ENCODE measurements at places on chromosomes 6 and 20.
A peak's percentile ranks its signal among the peaks of the same experiment; 100 is the strongest.

- DNase-seq = no peak
These were observed 7.8 kb upstream of the E2F1 start for GRCh38 chr20:33693741-33694638.

DNA sequence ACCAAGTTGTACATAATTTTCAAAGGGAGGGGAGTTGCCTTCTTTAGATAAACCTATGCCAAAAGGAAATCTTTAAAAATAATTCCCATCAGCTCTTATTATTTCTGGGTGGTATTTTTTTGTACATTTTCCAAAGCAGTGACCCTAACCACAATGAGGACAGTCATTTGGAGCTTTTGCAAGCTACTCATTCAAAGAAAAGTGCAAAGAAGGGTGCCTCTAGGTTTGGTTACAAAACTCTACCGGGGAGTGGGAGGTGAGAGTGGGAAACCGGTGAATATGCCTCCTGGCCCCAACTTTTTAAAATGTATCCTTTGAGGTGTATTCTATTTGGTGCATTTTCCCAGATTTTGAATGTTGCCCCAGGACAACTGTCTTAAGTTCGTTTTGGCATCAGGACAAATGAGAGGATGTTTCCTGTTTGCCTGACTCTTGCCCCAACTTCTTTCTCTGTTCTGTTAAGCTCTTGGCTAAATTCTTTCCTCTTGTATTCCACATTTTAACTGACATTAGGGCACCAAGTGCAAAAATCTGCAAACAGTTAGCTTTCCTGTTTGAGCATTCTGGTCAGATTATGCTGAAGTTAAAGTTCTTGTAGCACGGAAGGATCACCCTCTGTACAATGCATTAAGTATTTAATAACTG lies 78.9 kb downstream of the SLX4IP start:
- DNase-seq = no peak

GRCh38 chr20:14622796-14623195 lies 285.4 kb upstream of the FLRT3 start:
- DNase-seq = no peak

GRCh38 chr6:134482593-134483270 lies 164.8 kb upstream of the SGK1 start:
- no peak for DNase-seq

- DNase-seq = no peak
These were observed 11.8 kb upstream of the FILIP1 start for GRCh38 chr6:75505424-75505823.

DNA sequence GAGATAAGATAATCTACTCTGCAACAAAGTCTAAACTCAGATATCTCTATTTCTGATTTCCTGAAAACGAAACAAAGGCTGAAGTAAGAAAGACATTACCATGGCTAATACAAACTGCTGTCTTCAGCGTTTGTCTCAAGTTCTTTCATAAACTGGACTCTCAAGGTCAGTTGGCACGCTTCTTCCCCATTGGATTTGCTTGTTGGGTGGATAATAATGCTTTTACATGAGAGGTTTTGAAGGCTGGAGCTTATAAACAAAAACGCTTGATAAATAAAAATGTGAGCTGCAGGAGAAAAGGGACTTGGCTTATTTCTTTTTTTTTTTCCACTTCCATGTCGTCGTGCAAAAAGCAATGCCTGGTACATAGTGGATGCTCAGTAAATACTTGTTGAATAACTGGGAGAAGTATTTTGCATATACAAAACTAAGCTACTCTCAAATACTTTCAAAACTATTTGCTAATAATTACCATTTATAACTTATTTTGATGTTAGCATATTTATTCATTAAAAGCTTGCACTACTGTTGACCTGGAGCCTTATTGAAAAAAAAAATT lies 65.7 kb upstream of the EEF1A1 start:
- no peak for DNase-seq

- no peak for DNase-seq
These were observed 33.1 kb upstream of the MPC1 start for GRCh38 chr6:166415833-166416347.

DNA sequence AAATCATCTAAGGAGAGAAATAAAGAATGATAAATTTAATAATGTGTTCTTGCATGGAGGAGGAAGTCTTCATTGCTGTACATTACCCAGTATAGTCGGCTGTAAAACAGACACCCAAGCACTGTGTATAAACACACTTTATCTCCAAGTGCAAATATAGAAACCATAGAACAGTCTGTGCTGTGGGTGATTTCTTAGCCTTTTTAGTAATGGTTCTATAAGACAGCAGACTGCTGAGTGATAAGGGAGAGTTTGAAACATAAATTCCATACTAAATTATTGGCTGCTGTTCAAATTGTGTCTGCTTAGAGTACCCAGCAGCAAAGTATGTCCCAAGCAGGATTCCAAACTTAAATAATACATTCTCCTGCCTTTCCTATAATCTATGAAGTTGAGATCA lies 4.6 kb downstream of the FILIP1 start:
- no peak for DNase-seq

DNA sequence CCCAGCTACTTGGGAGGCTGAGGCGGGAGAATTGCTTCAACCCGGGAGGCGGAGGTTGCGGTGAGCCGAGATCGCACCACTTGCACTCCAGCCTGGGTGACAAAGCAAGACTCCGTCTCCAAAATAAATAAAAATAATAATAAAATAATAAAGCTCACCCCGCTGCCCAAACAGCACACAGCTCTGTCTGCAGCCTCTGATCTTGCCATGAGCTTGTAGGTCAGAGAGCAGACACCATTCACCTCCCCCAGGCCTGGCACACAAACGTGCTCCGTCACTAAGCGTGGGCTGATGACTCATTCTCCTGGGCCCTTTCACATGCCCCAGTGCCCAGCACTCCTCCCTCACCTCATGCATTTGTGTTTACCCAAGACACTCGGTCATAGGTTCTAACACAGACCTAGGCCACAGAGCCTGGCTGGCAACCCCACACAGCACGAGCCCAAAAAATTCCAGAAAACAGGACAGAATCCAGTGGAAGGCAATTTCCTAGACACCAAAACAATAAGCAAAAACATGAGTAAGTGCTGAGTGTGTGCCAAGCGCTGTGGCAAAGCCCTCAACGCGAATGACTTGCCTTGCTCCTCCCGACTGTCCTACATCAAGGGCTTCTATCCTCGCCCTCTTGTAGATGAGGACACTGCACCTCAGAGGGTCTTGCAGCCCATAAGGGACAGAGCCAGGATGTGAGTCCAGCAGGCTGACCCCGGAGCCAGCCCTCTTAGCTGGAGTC lies 18.0 kb downstream of the ATP9A start:
- DNase-seq = peak; percentile 16

DNA sequence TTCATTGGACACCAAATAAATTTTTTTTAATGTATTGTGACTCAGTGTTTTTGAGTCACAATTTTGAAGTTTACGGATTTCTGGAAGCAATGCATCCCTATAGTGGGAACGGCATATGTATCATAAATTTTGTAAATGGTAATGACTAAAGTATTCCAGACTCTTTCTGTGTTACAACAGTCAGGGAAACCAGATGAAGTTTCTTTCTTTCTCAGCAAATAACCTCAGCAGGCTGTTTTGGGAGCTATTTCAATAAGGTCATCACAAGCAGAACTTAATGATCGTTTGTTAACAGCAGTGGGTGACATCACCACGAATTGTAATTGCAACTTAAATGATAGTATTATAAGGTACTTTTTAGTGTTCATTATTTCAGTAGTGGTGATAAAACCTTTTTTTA lies 52.0 kb downstream of the HIVEP1 start:
- DNase-seq = no peak

DNA sequence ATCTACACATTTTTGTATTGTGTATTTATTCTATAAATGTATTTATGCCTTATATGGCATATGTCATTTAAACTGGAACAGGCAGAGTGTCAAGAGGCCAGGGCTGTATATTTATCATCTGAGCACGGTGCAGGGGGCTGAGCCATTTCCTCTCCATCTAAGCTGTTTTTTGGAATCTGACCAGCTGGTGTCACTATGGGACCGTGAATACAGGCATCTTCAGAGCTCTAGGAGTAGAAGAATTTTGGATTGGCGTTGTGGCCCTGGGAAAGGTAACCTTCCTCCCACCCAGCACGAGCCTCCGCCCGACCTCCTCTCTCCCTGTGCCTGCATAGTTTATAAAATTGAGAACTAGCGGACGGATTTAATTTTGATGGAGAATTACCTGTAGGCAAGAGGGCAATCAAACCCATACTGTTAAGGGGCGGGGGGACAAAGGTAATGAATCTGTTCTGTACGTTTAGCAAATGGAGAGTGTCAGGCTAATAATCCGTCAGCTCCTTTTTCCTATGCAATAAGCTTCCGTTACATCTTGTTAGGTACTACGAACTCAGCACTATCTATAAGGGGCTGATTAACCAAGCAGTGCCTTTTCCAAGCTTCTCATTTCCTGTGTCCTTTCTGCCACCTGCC lies 29.0 kb upstream of the EEF1E1 start:
- DNase-seq = peak; percentile 1

DNA sequence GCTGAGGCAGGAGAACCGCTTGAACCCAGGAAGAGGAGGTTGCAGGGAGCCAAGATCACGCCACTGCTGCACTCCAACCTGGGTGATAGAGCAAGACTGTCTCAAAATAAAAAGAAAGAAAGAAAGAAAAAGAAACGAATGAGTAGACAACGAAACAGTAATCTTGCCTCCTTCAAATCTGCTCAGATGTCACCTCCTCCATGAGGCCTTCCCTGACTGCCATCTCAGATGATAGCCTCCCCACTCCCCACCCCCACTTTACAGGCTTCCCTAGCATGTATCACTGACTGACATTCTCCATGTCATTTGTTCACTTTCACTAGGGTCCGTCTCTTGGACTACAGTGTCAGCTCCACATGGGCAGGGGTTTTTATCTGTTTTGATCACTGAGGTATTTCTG lies 36.4 kb downstream of the C20orf203 start:
- DNase-seq = no peak

DNA sequence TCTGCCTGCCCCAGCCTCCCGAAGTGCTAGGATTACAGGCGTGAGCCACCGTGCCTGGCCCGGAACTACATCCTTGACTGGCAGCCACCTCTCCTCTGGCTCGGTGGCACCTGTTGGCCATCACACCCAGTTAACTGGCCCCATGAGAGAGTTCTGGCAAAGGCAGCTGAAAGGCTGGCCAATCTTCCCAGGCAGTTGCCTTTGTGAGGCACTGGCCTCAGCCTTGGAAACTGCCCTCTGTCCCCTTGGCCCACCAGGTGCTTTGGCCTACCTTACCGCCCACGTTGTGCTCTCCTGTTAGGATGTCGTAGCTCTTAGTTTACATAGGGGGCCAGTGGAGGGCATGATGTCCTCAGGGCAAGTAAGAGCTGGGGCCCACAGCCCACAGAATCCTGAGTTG lies 9.6 kb upstream of the MANBAL start:
- DNase-seq = no peak

DNA sequence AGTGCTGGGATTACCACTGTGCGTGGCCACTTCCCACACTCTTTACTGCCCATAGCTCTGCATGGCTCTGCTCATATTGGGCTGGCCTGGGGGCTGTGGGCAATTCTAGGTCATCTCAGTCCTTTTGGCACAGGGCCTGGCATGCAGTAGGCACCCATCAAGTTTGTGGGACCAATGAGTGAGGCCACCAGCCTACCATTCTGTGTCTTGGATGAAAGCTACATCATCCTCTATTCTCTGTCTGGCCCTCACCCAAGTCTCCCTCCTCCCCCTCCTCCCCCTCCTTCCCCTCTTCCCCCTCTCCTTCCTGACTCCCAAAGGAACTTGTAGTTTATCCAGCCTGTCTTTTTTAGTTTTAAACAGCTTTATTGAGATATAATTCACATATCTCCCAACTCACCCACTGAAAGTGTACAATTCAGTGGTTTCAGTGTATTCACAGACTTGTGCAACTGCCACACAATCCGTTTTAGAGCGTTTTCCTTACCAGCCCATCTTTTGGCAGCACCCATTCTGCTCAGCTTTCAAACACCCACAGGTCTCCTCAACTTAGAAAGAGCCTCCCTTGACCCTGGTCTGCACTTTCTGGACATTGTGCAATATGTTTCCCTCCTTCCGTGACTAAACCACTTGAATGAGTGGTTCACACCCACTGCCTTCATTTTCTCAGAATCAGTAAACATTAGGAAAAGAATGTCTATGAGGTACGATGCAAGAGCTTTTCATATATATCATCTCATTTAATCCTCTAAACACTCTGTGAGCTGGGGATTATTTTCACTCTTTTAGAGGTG lies 21.5 kb upstream of the MRPS18A start:
- no peak for DNase-seq

- no peak for DNase-seq
These were observed 54.0 kb upstream of the PTPRK start for GRCh38 chr6:128574402-128574801.

GRCh38 chr20:8860011-8860495 lies 208.8 kb upstream of the PLCB4 start:
- DNase-seq = no peak

DNA sequence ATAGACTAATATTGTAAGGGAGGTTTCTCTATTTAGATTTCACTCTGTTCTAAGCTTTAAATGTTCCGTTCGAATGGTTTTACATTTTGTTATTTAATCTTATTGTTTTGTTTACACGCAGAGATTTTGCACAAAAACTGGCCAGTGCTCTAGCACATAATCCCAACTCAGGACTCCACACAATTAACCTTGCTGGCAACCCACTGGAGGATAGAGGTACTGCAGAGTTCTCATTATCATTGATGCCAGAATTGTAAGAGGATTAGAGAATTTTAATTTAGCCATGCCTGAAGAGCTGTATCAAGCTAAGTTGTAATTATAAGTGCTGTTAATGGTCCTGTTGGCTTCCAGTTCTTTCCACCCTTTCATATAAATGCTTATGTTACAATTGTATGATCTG lies 179.7 kb upstream of the SCGN start:
- no peak for DNase-seq

DNA sequence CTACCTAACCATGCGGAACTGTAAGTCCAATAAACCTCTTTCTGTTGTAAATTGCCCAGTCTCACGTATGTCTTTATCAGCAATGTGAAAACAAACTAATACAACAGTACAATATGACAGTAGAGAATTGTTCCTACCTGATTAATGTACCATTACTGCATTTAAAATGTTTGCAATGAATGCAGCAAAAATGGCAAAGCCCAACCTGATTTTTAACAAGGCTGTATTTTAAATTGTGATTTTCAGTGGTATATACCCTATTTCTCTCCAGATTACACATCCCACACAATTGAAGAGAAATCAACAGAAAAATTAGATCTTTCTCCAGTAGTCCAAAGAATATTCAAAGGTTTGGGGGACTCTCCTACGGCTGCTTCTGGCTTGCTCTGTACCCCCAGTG lies 3.3 kb upstream of the PCSK2 start:
- DNase-seq = no peak

- no peak for DNase-seq
These were observed 324.1 kb upstream of the SYNCRIP start for GRCh38 chr6:85966828-85967227.

DNA sequence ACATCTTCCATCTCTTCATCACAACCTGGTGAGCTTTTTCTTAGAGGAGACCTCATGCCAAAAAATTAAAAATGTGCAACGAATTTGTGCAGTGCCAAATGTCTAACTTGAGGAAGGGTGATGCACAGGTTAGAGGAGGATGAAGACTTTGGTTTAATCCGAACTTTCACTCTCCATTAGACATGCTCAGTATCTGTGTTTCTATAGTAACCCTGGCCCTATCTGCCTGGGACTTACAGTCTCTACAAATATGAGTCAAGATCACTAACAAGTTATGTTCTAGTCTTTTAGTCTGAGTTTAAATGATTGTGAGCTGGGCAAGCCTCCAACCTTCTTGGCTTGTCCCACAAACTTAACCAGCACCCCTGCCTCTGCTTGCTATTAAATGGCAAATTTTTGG lies 377.0 kb downstream of the BMP2 start:
- no peak for DNase-seq
